HL-60 (cell line): ENCODE measurements at places on chromosomes 7 and 10.

GRCh38 chr7:50164559-50165170 lies 71.6 kb upstream of the ZPBP start:
- no peak for DNase-seq

DNA sequence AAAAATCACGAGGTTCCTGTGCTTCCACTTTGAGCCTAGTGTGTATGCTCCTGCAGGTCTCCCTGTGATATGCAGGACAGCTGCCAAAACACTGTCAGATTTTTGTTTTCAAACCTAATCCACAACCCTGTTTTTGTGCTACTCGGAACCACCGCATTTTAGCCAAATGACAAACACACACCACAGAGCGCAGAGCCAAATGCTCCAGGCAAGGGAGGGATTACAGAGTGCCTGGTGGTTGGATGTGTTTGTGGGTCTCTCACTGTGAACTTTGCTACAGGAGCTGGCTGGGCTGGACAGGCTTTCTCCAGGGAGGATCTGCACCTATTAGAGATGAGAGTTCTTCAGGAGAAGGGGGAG lies 5.7 kb upstream of the RBM28 start:
- DNase-seq: no peak

DNA sequence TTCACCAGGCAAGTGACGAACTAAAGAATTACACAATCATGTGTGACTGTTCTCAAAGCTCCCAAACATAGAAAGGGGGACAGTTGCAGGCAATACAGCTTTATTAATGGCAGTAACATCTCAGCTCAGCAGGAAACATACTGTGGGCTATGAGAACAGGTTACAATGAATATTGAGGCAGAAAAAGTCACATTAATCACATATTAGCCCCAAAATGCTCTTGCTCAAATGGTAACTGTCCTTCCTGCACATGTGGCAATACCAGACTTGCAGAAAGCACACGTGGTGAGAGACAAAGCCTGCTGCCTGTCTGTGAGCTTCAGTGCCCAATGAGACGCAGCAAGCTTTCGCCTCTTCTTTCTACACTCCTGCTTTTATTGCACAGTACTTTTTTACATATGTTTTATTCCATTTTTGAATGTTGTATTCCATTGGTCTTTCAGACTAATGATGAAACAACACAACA lies 104.9 kb upstream of the ACBD5 start:
- no peak for DNase-seq

DNA sequence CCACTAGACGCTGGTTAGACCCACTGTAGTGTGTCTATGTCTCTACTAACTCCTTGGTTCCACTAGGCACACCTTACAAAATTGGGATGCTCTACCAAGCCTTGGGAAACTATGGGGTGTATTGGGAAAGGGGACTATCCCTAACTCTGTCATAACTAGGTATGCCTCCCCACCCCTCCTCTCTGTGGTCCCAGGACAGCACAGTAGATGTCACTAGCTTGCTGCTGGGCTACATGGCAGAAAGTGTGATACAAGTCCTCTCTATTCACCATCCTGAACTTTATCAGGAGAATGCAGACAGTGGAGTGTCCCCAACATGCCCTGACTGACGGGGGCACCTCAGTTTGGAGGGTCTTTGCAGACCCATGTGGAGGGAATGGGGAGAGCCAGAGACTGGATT lies 30.3 kb upstream of the TMEM273 start:
- DNase-seq: no peak

DNA sequence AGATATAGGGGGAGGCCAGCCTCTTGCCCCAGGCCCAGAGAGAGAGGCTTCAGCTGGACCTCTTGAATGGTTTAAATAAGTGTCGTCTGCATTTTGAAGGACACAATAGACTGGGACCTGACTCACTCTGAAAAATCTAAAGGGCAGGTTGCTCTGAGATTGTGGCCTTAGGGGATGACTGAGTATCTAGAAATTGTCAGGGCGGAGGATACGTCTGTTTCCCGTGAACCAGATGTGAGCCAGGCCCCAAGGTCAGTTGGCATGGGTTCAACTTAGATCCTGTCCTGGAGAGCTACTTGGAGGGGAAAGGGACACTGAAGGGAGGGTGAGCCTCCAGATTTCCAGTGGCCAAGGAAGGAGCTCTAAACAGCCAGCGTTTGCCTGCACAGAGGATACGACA lies 110.2 kb downstream of the CHN2 start:
- no peak for DNase-seq

DNA sequence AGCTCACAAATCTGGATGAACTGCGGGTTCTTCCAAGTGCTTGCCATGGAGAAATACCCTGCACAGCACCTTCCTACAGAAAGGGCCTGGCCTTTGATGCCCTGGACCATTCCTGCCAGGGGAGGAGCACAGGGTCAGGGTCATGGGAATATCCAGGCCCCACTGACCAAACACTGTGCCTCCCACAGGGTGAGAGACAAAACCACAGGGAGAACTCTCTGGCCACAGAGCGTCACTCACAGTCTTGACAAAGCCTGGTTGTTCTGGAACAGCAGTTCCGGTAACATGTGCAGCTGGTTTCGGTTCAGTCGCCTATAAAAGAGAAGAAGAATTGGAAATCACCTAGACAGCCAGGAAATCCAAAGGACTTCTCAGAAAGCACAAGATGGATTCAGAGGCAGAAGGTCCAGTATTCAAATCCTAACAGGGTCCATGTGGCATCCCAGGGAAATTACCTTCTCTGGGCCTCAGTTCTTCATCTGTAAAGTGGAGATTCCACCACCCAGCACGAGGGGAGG lies 28.1 kb downstream of the SLIT1 start:
- DNase-seq: no peak

DNA sequence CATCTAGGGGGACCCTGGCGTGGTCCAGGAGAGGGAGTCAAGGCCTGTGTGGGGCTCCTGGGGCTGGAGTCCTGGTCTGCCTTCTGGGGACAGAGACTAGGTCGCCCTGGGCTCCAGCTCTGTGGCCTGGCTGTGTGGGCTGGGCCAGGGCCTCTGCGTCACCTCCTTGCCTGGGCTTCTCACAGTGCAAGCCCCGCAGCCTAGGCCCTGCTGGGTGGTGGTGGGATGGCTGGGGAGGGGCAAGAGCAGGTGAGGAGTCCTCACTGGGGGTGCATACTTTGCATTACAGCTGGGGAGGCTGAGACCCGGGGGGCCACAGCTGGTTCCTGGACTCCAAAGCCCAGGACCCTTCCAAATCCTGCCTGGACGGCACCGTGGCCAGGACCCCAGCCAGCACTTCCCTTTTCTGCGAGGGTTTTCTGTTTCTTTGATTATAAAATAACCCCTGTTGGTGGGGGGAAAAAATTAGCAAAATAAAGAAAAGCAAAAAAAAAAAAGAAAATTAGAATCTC lies 23.5 kb downstream of the PWWP2B start:
- peak; percentile 81 for DNase-seq

GRCh38 chr7:105306298-105306748 lies 82.4 kb downstream of the SRPK2 start:
- no peak for DNase-seq

DNA sequence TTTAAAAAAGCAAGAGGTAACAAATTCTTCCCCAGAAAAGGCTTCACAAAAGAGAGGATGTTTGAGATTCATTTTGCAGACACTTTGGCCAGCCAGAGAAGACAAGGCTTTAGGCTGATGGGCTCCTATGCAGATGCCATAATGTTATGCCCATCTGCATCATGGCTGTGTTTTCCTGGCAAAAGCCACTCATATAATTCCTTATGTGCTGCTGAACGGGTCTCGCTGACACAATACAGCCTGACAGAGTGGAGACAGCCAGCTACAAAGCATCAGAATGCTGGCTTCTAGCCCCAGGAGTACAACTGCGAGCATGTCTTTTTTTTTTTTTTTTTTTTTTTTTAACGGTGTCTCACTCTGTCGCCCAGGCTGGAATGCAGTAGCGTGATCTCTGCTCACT lies 1157.4 kb upstream of the AUTS2 start:
- DNase-seq: no peak

- no peak for DNase-seq
These were observed 1254.0 kb upstream of the PHF14 start for GRCh38 chr7:9719721-9720120.

GRCh38 chr7:89934101-89934500 lies 220.2 kb upstream of the STEAP1 start:
- DNase-seq: no peak

DNA sequence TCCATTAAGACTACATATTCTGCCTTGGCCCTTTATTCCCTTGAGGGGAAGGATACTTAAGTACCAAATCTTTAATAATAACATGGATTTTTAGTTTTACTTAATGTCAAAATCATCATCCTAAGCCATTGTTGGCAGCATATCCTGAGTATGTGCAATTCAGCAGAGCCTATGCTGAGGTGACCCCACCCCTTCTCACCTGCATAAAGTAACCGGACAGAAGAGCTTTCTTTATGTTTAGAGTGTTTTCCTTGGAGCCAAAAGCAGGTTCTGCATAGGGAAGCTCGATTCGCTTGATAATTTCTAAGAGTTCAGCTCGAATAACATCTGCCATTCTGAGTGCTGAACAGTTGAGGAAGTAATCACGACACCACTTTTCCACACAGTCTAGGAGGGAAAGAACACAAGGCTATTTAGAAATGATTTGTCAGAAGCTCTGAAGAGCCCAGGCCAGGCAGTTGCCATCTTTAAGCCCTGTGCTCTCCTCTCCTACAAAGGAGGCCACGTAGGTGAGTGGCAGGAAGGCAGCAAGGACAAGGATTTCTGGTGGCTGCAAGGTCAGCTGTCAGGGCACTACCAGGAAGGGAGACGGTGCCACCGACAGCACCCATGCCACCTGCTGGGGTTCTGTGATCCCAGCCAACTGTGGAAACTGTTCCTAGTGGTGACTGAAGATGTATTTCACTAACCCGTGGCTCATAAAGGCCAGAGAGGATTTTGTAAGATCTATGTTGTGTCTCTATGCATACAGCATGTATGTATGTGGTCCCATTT lies 15.6 kb downstream of the BCCIP start:
- DNase-seq: no peak

DNA sequence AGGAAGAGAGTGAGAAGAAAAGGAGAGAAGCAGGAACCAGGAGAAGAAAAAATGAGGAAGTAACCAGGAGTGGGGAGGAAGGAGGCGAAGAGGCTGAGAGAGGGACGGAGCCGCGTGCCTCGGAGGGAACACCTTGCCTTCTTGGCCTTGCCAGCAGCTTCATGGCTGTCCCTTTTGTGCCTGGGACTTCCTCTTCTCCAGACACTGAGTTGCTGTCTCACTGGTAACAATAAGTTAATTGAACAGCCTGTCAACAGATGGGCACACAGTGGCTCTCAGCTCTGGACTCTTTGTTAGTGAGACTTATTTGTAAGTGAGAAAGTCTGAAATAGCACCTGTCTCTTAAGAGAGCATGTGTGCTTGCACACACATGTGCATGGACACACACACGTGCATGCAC lies 83.2 kb downstream of the GATA3 start:
- peak; percentile 64 for DNase-seq

- DNase-seq: no peak
These were observed 55.9 kb downstream of the LRRC18 start for GRCh38 chr10:48883701-48884100.
